ENCODE measurements at places on chromosomes 6 and 20.

- DNase-seq, result no peak
Observed at GRCh38 chr20:14950633-14951032, 613.2 kb upstream of the FLRT3 start.

DNA sequence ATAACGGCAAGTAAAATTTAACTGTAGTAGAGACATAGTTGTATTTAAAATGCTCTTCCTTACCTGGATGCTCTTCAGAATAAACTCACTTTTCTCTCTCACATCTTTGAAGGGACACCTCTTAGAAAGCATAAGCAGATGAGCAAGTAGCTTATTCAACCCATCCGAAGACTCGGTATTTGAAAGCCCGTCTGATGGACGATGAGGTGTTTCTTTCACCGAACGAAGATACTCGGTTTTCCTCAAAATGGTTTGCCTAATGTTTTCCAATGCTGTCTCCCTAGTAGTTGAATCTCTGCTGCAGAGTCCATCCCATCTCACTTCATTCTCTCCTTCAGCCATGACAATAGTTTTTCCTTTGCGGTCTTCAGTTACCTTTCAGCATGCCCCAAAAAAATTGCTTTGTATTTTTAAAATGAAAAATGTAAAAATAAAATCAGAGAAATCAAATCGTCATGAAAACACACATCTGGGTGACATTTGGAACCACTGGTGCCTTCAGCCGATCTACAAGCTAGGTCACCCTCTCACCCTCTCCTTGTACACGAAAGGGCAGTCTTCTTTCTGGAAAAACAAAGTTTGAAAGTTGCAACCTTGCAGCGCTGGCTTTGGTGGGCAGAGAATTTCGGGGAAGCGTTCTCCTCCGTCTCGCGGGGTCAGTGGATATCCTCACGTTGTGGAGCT is 772 bp downstream of the SESN1 start:
- DNase-seq, result no peak

DNA sequence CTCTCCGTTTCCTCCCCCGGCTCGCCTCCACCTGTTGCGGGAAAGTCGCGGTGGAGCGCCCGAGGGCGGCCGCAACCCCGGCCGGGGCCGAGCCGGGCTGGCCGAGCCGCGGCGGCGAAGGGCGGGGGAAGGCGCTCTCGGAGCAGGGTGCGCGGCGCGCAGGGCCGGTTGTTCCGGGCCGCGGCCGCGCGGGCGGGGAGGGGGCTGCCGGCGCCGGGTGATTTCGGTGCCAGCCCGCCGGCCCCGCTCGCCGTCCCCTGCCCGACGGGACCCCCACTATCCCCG is 235 bp downstream of the MAP7 start:
- DNase-seq, result no peak

- no peak for DNase-seq
Observed at GRCh38 chr6:110102411-110102810, 77.1 kb downstream of the WASF1 start.

DNA sequence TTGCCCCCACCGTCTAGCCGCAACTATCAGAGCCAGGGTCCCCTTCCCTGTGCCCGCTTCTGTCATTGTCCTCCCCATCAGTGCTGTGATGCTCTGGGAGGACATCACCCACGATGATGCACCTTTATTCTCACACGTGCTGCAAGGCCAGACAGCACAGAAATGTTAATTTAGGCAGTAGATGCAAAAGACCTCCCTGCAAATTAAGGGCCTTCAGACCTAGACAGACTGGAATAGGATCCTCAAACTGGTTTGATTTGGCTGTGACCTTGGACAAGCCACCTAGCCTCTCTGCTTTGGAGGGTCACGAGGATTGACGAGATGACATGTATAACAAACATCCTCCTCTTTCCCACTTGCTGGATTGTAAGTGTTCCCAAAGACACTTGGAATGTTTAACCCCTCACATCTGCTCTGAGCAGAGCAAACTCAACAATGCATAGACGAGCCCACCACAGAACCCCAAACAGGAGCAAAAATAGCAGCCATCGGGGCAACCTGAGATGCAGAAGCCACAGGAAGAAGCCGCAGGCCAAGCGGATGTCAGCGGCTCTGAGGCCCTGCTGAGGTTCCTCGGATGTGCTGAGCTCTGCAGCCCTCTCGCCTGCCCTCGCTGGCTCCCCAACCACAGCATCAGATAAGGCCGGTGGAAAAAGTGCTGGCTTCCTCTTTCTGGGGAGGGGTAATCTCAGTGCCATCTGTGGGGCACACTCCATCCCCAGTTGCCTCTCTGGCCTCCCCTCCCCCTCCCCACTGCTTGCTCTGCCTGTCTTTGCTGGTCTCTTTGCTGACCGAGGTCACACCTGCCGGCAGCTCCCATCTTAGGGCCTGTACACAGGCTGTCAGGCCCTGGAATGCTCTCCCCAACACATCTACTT is 35.3 kb downstream of the TOX2 start:
- peak; percentile 38 for DNase-seq

DNA sequence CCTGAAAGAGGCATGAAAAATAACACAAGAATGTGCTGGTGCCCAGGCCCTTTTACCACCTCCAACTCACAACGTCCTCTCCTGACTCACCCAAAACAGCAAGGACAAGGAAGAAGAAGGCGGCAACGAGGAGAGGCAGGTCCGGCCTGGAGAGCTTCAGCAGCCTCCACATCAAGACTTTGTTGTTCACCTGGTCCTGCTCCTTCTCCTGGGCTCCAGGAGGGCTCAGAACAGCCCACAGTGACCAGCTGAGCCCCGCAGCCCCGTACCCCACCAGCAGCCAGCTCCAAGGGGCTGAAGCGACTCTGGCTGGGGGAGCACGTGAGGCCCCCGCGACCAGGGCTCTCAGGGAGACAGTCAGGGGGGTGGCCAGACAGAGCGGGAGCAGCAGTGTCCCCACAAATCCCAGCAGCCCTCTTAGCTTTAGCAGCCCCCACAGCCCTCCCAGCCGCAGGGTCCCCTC is 857 bp downstream of the TAP2 start:
- DNase-seq, result no peak

GRCh38 chr6:165925474-165926156 is 242.0 kb downstream of the TBXT start:
- no peak for DNase-seq

GRCh38 chr6:29552512-29553051 is 7.0 kb downstream of the UBD start:
- no peak for DNase-seq

GRCh38 chr6:137277971-137278637 is 58.9 kb upstream of the IFNGR1 start:
- no peak for DNase-seq

DNA sequence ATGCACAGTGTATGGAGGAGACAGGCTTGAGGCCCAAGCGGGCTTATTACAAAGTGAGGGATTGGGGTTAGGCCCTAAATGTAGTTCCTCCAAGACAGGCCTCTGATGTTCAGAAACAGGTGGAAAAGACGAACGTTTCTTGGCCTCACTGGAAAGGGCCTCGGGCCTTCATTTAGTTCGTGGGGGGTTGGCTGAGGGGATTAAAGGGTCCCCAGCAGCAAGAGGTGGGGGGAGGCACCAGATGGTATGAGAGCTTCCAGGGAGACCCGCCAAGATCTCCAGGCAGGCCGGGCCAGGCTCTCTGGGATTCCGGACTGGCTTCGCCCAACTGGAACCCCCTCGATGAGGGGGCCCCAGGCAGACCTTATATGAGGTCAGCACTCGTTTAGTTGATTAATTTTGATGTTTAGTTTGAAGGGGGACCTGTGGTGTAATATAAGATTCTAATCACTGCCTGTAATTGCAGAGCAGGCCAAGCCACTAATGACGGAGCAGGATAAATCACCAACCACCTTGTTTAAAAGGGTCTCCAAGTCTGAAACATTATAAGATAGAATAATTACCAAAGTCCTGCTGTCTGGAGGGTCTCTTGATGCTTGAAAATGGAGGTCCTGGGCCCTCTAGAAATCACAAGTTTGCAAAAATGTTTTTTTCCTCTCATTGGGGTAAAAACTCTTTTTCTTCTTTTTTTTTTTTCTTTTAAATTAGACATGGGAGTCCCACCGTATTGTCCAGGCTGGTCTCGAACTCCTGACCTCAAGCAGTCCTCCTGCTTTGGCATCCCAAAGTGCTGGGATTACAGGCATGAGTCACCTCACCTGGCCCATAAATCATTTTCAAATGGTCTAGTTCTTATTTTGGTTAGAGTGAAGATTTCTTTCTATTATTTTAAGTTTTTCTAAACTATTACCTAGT is 2.2 kb downstream of the HMGA1 start:
- no peak for DNase-seq

- DNase-seq, result no peak
Observed at GRCh38 chr6:142155895-142156757, 9.1 kb downstream of the VTA1 start.

DNA sequence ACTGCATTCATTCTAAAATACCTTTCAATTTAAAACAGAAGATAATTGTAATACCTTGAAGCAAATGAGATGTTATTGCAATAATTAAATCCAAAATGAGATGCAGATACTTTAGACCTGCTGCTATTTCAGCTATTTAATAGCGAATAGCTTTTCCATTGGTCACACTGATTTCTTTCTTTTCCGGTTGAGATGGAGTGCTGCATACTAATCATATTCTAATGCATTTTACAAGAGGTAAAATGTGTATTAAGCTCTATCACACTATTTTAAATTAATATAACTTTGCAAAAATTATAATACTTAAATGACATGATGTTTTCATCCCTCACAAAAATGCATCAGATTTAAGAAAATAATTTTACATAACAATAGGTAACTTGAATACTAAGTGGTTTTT is 74.0 kb downstream of the ADGRB3 start:
- DNase-seq, result no peak

- no peak for DNase-seq
Observed at GRCh38 chr6:109056661-109057060, 38.0 kb downstream of the SESN1 start.

GRCh38 chr20:24978513-24978912 is 14.0 kb downstream of the APMAP start:
- no peak for DNase-seq

DNA sequence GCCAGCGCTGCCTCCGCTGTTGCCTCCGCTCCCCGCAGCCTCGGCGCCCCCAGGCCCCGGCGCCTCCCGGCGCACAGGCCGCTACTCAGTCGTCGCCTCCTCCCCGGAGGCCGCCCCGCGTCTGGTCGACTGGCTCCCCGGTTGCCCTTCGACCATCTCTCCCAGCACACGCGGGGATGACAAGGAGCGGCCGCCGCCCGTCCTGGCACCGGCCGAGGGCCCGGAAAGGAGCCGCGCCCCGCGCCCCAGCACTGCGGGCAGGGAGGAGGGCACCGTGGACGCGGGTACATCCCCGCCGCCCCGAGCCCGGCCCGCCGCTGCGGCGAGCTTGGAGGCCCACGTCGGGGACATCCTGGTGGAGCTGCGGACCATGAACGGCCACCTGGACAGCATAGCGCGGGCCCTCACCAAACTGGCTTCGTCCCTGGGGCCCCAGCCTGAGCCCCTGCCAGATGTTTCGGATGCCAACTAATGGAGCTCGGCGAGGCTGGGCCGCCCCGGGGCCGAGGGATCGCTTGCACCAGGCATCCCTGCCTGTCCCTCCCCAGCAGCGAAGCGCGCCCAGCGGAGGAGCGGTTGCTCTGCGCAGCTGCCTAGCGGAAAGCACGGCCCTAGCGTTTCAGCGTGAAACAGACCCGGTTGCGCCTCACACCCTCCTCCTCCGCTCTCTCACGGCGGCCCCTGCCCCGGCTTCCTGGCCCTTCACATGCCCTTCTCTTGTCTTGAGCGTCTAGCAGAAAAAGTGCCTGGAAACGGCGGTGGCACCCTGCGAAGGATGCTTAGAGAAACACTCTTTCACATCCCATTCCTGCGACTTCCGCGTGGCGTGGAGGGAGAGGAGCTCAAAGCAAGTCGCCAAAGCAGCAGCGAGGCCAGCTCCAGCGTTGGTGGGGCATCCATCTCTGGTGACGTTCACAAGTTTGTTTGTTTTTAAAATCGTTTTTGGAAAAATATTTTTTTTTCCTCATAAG is 285.8 kb upstream of the SUPT3H start:
- DNase-seq, result no peak

DNA sequence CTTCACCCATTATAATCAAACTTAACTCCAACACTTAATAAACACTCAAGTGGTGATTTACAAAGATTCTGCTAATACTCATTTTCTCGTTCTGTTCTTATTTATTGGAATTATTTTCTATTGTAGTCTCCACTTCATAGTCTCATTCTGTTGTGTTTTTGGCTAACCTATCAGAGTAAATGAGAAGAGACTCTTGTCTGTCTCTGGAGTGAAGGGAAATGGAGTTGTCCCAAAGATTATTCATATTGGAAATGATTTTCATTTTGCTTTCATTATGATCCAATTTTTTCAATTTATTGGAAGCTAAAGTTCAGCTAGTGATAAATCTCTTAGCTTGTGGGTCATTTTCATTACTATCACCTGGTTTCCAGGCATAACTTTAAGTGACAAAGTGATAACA is 454.9 kb upstream of the JAG1 start:
- DNase-seq, result no peak

DNA sequence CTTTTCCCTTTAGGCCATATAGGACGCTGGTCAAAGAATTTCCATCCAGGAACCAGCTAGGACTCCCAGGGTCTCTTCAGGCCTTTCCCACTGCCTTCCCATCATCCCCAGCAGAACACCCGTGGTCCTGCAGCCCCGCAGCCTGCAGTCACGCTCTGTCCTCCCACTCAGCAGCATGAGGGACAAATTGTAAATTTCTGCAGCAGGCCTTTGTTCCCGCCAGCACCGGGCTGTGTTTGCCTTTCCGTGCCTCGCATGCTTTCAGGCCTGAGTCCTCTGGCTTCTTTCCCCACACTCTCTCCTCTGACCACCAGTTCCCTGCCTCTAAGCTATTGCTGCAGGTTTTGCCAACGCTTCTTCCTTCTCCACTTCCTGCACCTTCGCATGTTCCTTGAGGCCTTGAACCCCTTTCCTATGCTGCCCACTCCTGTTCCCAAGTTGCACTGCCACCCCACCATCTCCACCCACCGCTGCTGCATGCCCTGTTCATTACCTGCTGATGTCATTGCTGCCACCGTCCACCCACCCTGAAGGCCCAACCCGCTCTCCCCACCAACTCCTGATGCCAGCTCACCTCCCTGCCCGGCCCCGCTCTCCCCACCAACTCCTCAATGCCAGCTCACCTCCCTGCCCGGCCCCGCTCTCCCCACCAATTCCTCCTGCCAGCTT is 49.8 kb downstream of the RNASET2 start:
- no peak for DNase-seq

GRCh38 chr20:50149481-50150254 is 3.9 kb downstream of the PEDS1 start:
- DNase-seq, result no peak

DNA sequence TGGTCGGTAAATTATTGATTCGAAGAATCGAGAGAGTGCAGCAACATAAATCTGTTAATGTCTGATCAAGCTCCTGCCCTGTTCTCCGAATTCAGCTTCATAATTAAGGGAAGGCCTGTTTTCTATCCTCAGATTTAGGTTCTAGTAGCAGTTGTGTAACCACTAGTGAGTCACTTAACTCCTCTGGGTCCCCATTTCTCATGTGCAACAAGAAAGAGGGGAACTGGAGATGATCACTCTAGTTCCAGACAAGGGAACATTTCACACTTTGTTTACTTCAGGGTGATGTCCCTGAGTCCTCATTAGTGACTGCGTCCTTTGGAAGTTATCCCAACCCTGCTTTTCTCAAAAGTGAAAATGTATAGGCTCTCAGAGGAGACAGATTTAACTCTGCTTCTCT is 68.1 kb upstream of the RNF146 start:
- no peak for DNase-seq
